ENCODE measurements at places on chromosomes 1 and 21. TPM values are rescaled to one million over a fixed set of nuclear protein-coding genes. Genes with fewer than 3 reads are reported as not detected.

Gene GPR161
- 117 TPM for total RNA-seq

Gene LMX1A
- total RNA-seq = 0.31 TPM

Gene ADAMTS5
- total RNA-seq = 5.3 TPM

Gene ZNF593OS
- total RNA-seq = not detected

Gene FGR
- 0.31 TPM for total RNA-seq

Gene SPRR2E
- total RNA-seq = not detected
